ENCODE measurements at places on chromosomes 11 and 22. TPM values are rescaled to one million over a fixed set of nuclear protein-coding genes. Genes with fewer than 3 reads are reported as not detected.

GRCh38 chr22:27386186-27386585 lies 415.4 kb downstream of the MN1 start:
- no peak for DNase-seq

- no peak for DNase-seq
Measured at GRCh38 chr11:96137373-96137772, 205.6 kb downstream of the MAML2 start.

Gene BATF2
- 1.8 TPM for total RNA-seq

- DNase-seq: no peak
Measured at GRCh38 chr11:69287968-69288882, 5.7 kb upstream of the MYEOV start.

DNA sequence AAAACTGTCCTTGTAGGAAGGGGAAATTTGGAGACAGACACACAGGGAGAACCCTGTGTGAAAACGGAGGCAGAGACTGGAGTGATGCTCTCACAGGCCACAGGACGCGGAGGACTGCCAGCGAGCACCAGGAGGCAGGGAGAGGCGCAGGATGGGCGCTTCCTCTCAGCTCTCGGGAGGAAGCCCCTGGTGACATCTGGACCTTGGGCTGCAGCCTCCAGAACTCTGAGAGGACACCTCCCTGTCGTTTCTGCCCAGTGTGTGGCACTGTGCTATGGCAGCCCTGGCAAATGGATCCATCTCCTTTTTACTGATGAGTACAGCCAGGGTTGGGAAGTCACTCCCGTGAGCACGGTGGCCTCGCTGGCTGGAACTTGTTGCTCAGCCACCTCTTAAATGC lies 73.9 kb downstream of the LRRC32 start:
- no peak for DNase-seq

DNA sequence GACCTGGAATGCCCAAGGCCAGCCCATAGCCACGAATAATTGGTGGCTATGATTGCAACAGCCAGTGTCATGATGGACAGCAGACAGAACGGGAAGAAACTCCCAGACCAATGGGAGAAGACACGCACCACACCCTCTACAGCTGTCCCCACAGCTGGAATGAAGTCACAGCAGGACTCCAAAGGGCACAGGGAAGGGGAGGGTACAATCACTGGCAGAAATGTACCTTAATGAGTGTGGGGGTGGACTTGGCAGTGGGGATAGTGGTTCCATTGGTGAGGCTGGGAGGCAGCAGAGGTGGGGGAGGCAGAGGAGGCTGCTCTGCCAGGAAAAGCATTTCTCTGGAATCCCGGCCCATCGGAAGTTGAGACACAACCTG lies 52.9 kb downstream of the SGSM3 start:
- peak; percentile 42 for DNase-seq

Gene PPP1CA
- total RNA-seq: 62.1 TPM

Gene TRIM29
- 8.5 TPM for total RNA-seq

DNA sequence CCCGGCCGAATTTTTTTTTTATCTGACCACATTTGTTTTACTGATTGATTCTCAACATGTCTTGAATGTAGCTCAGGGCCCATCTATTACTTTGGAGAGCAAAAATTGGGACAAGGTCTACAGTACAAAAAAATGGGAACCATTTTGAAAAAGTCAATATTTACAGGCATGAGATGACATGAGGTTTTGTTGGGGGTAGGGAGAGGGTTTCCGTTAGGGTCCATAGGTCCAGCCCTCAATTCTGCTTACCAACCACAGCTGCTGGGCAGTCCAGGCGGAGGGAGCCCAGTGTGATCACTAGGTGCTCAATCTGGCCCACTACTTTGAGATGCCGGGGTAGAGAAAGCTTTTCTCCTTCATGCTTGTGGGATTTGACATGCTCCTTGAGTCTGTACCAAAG lies 18.3 kb downstream of the NRIP3 start:
- no peak for DNase-seq

DNA sequence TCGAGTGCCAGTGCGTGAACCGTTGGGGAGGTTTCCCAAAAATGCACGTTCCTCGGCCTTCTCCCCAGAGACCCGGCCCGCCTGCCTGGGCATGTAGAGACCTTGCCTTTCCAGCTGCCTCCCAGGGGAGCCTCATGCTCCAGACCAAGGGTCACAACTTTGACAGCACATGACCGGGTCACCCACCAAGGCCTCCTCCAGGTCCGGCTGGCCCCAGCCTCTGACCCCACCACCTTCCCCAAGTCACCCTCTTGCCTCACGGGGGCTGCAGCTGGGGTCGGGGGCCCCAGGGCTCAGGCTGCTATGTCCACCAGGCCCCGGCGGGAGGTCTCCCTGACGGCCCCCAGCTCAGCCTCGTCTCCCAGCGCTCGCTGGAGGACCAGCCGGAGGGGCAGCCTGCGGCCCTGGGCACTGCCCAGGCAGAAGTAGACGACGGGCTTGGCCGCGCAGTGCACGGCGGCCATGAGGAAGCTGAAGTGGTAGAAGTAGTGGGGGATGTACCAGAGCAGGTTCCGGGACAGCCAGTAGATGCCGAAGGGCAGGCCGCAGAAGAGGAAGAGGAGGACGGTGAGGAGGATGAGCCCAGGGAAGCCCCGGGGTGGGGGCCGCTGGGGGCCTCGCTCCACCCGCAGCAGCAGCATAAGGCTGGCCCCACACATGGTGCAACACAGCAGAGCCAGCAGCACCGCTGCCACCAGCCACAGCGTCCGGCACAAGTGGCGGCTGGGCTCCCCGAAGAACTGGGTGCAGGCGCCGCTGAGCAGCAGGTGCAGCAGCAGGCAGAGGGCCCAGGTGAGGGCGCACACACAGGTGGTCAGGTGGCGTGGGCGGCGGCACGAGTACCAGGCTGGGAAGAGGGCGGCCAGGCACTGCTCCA lies 4.4 kb downstream of the MRGPRE start:
- peak; percentile 79 for DNase-seq

Gene FGF19
- not detected for total RNA-seq

Gene DBX1
- total RNA-seq: not detected

DNA sequence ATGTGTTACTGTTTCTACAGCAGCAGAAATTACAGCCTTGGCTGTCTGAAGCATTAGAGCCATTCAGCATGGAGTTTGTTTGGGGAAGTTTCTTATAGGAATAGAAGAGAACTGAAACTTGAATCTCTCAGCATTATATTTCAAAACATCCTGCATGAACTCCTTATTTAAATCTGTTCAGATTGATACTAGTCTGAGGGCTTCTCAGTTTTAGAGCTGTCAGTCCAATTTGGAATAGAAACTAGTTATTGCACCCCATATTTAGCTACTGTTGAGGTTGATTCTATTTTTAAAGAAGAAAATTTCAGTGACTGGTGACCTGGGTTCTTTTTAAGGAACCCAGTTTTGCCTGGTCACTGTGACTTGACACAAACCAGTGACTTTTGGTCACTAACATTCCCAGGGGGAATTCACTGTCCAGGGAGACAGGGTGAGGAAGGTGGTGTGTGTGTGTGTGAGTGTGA lies 126.0 kb upstream of the TTC12 start:
- no peak for DNase-seq

Gene PIH1D2
- total RNA-seq: 0.86 TPM

Gene SDHD
- 84.5 TPM for total RNA-seq
